SK-N-MC (cell line): ENCODE measurements at places on chromosomes 11 and 22.

DNA sequence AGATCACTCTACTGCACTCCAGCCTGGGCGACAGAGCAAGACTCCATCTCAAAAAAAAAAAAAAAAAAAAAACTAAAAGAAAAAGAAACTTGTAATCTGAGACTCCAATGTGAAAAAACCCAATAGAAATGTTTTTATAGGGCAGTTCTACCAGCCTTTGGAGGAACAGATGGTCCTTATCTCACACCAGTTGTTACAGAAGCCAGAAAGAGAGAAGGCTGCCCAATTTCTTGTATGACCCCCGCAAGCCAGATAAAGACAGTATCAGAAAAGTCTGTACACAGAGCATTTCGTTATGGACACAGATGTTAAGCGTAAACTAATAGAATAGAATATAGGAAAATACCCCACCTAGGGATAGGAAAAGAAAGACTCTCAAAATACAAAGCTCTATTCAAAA lies 11.3 kb upstream of the TSGA10IP start:
- DNase-seq, result no peak

DNA sequence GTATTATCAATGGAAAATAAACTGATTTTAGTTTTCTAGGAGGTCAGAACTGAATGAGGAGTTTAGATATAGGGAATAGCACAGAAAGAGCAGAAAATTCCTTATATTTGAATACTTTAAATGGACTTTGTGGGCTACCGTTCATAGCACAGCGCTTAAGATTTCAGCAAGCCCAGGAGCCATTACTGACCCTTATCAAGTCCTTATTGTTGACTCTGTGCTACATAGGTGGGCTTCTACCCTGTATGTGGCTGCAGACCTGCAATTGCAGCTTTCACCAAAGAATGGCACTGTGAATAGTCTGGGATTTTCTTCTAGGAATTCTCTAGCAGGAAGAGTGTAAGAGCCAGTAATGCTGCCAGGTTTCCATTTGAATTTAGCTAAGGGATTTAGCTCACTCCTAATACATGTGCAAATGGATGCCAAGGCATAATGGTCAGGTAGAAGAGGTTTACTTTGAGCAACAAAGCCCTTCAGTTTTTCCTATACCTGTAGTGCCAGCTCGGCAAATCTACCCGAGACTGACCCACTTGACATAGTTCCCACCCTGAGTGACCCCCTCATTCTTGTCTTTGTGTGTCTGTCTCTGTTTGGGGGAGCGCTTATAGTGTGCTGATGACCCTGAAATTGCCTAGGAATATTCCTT lies 42.5 kb upstream of the DLAT start:
- no peak for DNase-seq

DNA sequence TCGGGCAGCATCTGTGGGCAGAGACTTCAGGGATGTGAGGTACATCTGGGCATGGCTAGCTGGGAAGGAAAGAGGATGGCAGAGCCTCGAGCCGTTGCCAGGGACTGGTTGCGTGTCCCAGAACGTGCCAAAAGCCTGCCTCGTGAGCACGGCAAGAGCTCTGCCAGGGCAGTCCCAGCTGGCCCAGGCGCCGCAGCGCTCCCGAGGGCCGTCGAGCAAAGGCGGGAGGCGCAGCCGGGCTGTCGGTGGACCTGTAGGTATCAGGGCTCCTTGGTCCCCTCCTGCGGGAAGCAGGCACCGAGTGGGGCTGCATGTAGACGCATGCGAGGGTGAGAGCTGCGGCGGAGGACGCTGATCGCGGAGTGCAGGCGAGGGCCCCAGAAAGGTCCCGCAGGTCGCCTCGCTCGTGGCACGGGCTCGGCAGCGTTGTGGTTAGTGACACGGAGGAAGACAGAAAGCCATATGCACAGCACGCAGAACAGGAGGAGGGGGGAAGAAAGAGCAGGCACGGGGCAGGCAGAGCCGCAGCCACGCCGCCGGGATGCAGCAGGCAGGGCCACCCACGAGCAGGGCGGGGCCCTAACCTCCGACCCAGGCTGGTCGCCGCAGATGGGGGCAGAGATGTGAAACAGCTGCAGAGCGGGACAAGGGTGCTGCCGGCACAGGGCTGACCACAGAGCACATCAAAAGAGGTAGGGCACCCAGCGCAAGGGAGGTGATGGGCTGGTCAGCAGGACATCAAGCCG lies 18.0 kb downstream of the LSP1 start:
- DNase-seq, result no peak

- DNase-seq, result no peak
Measured at GRCh38 chr22:36116127-36116526, 44.4 kb downstream of the APOL3 start.

- no peak for DNase-seq
Measured at GRCh38 chr22:20284471-20285086, 16.5 kb upstream of the RTN4R start.

- DNase-seq, result no peak
Measured at GRCh38 chr11:78372114-78372768, 45.4 kb downstream of the GAB2 start.

GRCh38 chr22:18035751-18036150 lies 11.4 kb upstream of the MICAL3 start:
- no peak for DNase-seq

DNA sequence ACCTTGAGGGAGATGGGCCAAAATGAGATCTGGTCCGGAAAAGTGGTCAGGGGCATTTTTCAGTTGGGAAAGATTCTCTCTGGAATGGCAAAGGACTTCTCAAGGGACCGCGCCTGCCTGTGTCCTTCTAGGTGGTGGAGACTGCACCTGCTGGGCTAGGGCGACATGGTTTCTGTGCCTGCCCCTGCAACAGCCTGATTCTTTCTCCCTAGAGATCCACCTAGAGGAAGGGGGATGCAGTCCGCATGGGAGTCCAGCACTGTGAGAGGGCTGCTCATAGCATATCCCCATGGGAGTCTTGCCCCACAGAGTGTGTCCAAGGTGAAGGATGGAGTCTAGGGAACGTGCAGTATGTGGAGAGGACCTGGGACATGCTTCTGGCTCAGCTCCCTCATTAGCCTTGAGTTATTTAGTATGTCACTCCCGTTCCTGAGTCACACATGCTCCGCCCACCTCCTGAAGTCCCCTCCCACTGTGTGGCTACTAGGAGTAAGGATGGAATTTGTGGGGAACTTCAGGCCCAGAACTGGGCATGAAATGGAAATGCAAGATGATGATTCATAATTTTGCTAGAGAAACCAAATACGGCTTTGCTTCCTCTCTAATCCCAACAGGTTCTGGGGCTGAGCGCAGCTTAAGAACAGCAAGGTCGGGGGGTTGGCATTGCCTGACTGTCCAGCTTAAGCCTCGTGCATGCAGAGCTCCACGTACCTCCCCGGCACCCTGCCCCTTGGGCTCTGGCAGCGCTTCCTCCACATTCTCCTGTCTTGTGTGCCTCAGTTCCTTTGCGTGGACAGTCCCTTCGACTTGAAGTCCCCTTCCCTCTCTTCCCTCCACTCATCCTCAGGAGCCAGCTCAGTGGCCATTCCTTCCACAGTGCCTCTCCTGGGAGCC lies 35.0 kb downstream of the GRIK4 start:
- no peak for DNase-seq

GRCh38 chr11:20013346-20014066 lies 146.8 kb downstream of the DBX1 start:
- no peak for DNase-seq

GRCh38 chr22:43377896-43378704 lies 33.7 kb upstream of the MPPED1 start:
- no peak for DNase-seq

- no peak for DNase-seq
Measured at GRCh38 chr11:57361926-57362325, 19.0 kb downstream of the PRG3 start.

DNA sequence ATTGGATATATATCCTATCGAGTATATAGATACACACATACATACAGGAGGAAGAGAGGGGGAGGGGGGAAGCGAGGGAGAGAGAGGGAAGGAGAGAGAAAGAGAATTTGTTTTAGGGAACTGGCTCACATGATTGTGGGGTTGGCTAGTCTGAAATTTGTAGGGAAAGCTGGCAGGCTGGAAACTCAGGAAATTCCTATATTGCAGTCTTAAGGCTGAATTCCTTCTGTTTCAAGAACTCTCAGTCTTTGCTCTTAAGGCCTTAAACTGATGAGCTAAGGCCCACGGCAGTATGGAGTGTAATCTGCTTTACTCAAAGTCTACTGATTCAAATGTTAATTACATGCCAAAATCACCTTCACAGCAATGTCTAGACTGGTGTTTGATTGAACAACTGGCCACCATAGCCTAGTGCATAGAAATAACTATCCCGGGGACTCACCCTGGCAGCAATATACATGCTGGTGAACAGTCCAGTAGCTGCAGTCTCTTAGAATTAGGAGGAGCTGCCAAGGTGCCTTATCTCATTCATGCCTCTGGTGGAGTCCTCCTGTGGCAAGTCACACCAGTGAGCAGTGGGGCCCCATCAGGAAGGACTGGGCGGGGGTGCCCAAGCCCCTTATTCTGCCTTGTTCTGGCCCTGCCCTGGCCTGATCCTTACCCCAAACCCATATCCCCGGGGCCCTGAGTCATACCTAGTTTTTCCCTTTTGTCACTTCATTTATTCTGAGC lies 59.7 kb upstream of the AMPD3 start:
- no peak for DNase-seq

- no peak for DNase-seq
Measured at GRCh38 chr11:2300936-2301630, 635 bp downstream of the C11orf21 start.

- DNase-seq, result no peak
Measured at GRCh38 chr22:45278125-45278524, 6.6 kb upstream of the UPK3A start.

- DNase-seq, result no peak
Measured at GRCh38 chr11:120589376-120589775, 77.8 kb downstream of the GRIK4 start.

GRCh38 chr22:49330421-49331222 lies 497.1 kb downstream of the BRD1 start:
- DNase-seq, result no peak

DNA sequence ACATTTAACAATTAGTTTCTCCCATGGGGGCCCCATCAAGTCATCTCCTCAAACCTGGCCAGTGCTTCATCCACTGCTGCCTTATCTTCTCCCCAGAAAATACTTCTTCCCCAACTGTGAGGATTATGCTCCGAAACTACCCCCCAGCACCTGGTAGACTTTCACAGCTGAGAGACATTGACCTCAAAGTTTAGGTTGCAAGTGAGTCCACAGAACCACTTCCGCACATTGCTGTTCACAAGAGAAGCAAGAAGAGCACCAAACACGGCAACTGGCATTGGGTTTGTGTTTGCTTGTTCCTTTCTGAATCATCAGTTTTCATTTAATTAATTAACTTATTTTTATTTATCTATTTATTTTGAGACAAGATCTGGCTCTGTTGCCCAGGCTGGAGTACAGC lies 6.1 kb downstream of the MCHR1 start:
- DNase-seq, result no peak

DNA sequence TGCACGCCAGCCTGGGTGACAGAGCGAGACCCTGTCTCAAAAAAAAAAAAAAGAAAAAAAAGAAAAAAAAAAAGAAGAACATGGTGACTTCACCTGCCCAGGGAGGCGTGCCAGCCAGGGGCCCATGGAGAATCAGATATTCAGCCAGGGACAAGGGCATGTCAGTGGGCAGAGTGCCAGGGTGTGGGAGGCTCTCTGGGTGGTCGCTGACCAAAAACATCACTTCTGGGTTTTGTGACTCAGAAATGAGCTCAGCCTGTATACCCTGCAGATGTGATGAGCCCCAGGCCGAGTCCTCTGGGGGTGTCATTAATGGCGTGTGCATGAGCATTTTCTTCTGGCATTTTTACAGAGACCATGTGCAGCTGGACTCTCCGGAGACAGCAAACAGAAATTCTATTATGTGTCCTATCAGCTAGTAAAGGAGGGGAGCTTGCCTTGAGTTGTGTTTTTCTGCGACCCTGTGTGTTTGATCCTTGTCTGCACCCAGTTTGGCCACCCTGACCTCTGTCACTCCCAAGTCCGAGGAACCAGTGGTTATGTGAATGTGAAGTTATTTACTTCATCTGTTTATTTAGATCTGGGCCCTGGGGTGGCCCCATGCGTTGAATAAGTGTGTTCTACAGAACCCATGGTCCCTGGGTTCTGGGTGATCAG lies 53.6 kb downstream of the BCR start:
- DNase-seq, result no peak

DNA sequence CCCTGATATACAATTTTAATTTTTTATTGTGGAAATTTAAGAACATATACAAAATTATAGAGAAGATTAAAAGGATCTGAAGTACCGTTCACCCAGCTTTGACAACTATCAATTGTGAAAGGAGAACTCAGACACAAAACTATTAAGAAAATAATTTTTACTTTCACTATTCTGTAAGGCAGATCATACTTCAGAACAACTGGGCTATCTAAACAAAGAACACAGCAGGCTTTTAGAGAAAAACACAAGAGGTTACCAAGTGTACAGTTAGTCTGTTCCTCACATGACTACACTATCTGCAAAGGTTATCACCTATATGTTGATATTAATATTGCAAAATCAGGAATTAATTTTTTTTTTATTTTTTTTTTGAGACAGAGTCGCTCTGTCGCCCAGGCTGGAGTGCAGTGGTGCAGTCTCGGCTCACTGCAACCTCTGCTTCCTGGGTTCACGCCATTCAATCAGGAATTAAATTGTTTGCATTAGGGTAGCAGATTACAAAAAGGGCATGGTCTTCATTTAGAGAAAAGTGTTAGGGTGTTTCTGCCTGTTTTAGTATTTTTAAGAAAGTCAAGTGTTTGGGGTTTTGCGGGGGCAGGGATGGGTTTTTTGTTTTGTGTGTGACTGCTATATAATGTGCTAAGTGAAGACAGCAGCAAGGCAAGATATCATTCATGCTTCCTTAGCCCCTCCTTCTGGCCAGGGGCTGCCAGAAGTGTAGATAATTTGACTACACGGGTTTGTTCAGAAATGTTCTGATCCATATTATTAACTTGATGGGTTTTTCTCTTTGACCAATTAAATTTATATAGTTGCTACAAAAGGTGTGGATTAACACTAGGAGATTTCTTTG lies 27.6 kb upstream of the SIK2 start:
- no peak for DNase-seq

GRCh38 chr11:95895815-95896214 lies 28.1 kb downstream of the MTMR2 start:
- DNase-seq, result no peak

- DNase-seq, result no peak
Measured at GRCh38 chr22:28795932-28796856, 4.2 kb downstream of the XBP1 start.

GRCh38 chr11:12070446-12071267 lies 39.7 kb upstream of the MICAL2 start:
- no peak for DNase-seq

DNA sequence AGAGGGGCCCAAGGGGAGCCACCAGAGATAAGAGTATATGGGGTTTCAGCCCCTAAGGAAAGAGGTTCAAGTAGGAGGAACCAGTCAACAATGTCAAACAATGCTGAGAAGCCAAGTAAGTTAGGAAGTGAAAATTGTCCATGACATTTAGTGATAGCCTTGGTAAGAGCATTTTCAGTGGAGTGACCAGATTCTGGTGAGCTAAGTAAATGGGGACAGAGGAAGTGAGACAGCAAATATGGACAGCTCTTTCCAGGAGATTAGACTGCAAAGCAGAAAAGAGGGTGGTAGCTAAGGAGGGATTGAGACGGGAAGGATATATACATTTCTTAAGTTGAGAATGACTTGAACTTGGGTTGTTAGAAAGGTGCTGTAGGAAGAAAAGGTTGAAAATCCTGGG lies 22.9 kb downstream of the POLD3 start:
- DNase-seq, result no peak
